ENCODE measurements at places on chromosomes 7 and 10. TPM values are rescaled to one million over a fixed set of nuclear protein-coding genes. Genes with fewer than 3 reads are reported as not detected.
A peak's percentile ranks its signal among the peaks of the same experiment; 100 is the strongest.

Gene BRAT1
- total RNA-seq = 50.0 TPM

Gene BLNK
- total RNA-seq = not detected

Gene MEIG1
- not detected for total RNA-seq

- no peak overlapping the region for H3K4me3 ChIP-seq
- peaks cover 24% of the 10 kb centered on the region for H3K4me1 ChIP-seq
- DNase-seq = no peak
- H3K36me3 ChIP-seq = no peaks in the 10 kb centered on the region
- H3K27ac ChIP-seq = no peak overlapping the region
Measured at GRCh38 chr10:116385994-116386809, 41.4 kb upstream of the PNLIPRP3 start.

DNA sequence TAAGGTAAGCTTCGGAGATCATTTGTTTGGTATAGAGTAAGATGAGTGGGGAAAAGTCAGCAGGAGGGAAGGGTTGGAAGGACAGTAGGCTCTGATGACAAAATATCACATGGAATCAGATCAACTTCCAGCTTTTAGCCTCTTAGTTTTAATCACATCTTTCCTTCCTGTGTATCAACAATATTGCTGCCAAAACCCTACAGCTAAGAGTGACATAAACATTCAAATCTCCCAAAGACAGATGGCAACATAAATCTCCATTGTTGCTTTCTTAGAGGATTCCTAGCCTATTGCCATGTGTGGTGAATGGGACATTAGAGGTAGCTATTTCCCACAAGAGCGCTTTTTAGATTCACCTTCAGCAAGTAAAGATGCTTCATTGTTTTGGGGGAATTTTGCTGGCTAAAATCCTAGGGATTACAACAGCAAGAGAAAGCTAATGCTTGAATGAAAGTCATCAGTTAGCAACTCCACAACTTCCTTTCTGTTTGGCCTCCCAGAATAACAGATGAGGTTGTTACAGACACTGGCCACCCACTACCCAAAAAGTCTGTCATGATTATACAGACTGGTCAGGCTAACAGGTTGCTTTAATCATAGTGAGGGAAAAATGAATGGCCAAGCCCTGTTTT lies 35.2 kb upstream of the FZD1 start:
- no peaks in the 10 kb centered on the region for H3K27me3 ChIP-seq
- H3K27ac ChIP-seq = no peak overlapping the region
- H3K36me3 ChIP-seq = no peaks in the 10 kb centered on the region
- no peak for DNase-seq
- no peak overlapping the region for H3K4me3 ChIP-seq

GRCh38 chr10:103545771-103546281 lies 52.3 kb downstream of the NEURL1 start:
- peaks cover 3% of the 10 kb centered on the region for H3K27me3 ChIP-seq
- H3K27ac ChIP-seq = no peak overlapping the region
- no peaks in the 10 kb centered on the region for H3K36me3 ChIP-seq
- DNase-seq = no peak

GRCh38 chr10:75972491-75973276 lies 541.3 kb downstream of the LRMDA start:
- no peak overlapping the region for H3K4me3 ChIP-seq
- no peak overlapping the region for H3K27ac ChIP-seq
- no peak for DNase-seq
- H3K27me3 ChIP-seq = peaks cover 5% of the 10 kb centered on the region

DNA sequence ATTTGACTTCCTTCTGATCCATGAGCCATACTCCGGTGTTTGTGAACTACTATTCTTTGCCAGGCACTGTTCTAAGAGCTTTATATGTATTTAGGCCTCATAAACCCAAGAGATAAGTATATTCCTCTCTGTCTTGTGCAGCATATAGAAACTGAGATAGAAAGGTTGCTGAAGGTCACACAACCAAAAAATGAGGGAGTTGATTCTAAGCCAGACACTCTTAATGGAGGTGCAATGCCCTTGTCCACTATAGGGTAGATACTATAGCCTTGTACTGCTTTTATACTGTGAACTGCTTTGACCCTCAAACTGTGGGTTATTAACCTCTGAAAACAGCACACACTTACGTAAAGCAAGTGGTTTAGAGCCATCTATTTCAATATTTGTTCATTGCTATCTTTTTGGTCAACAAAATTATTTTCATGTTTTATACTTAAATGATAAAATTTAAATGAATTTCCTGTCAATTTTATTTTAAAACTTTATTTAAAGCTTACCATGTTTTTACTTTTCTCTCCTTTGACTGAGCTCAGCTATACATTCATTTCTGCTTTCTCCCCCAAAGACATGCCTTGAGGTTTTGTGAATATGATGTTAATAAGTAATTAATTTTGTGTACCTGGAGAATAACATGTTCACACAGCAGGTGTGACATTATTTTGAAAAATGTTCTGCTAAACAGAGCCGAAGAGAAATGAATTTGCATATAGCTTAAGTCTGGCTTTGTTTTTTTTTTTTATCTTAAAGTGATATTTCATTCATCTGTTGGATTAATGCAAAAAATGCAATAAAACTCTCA lies 687.3 kb downstream of the DNAJB9 start:
- no peak overlapping the region for H3K27ac ChIP-seq
- no peak overlapping the region for H3K4me3 ChIP-seq
- H3K27me3 ChIP-seq = no peaks in the 10 kb centered on the region
- peaks cover 14% of the 10 kb centered on the region for H3K4me1 ChIP-seq
- DNase-seq = no peak

- DNase-seq = no peak
- H3K27ac ChIP-seq = no peak overlapping the region
- no peak overlapping the region for H3K4me3 ChIP-seq
- H3K4me1 ChIP-seq = peaks cover 8% of the 10 kb centered on the region
Measured at GRCh38 chr10:23075672-23076071, 19.7 kb upstream of the MSRB2 start.

DNA sequence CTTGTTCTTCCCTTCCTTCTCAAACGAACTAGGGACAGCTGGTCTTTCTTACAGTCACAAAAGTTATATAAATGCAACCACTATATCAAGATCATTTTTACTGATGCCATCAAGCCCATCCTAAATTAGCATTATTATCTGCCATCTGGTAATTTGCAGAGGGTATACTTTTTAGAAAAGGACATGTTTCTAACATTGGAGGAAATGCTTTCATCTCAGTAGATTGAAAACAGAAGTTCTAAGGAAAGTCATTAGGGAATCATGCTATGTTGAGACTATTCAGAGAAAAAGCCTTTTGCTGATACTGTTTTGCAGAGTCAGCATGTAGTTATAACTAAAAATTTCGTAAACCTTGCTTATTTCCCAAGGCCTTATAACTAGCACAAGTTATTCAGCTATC lies 146.7 kb downstream of the WNT2 start:
- H3K4me1 ChIP-seq = peaks cover 15% of the 10 kb centered on the region
- H3K27me3 ChIP-seq = no peaks in the 10 kb centered on the region
- no peak for DNase-seq
- no peak overlapping the region for H3K27ac ChIP-seq
- H3K36me3 ChIP-seq = no peaks in the 10 kb centered on the region
- H3K4me3 ChIP-seq = no peak overlapping the region

GRCh38 chr7:44218418-44219201 lies 17.8 kb downstream of the YKT6 start:
- no peak overlapping the region for H3K4me3 ChIP-seq
- H3K27ac ChIP-seq = peak overlapping the region; percentile 54
- no peaks in the 10 kb centered on the region for H3K27me3 ChIP-seq
- peaks cover 30% of the 10 kb centered on the region for H3K4me1 ChIP-seq
- H3K36me3 ChIP-seq = no peaks in the 10 kb centered on the region
